ENCODE measurements at places on chromosomes 3 and 15. TPM values are rescaled to one million over a fixed set of nuclear protein-coding genes. Genes with fewer than 3 reads are reported as not detected.

The TRMT10C gene
- total RNA-seq, result 36.5 TPM

The PLA2G4F gene
- total RNA-seq, result not detected

The CLEC3B gene
- total RNA-seq, result not detected

The POPDC2 gene
- 0.31 TPM for total RNA-seq

The GOLGA8G gene
- not detected for total RNA-seq

The SLC38A3 gene
- not detected for total RNA-seq

The RASGRP1 gene
- not detected for total RNA-seq
